Stimulated activated CD4-positive, alpha-beta T cell treated with anti-CD3 and anti-CD28 coated beads, Interleukin-1b, Interleukin-23, amount 100 ng/mL, for 4 hours (primary cell): ENCODE measurements at places on chromosomes 11 and 22.

DNA sequence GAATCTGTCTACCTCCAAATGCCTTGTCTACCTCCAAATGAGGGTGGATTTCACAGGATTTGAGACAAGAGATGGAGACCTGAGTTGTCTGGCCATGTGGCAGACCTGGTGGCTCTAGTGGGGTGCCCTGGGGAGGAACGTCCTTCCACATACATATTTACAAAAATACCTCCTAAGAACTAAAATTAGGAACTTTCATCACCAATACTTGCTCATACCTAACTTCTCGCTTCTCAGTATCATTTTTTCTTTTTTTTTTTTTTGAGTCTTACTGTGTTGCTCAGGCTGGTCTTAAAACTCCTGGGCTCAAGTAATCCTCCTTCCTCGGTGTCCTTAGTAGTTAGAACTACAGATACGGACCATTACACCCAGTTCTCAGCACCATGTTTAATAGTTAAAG is 117.9 kb downstream of the MED15 start:
- no peak for DNase-seq

DNA sequence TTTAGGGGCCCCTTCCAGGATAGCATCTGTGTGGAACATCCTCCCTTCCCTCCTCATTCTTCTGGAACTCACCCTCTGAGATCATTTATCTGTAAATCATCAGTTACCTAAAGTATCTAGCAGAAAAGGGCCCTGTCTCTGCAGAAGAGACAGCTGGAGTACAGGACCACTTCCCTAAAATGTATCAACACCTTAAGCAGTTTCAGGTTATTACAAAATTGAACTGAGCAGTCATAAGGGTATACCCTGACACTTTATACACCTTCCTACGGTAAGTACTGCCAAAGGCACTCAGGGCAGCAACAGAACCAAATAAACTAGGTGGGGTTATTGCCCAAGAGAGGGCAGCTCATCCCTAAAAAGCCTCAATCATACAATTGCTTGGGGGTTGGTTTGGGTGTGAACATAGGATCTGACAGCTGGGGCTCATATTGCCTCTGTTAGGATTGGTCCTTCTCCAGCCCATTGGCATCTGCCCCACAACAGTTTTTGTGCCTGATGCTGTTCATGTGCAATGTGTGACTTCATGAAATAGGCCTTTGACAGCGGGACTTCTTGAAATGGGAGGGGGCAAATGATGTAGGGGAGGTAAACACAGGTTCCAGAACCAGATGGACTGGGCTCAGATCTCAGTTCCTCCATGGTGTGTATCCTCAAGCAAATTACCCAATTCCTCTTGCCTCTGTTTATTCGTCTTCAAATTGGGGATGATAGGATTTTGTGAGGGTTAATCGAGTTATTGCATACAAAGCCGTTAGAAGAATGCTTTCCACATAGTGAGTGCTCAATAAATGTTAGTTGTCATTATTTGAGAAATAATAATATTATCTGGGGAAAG is 2.9 kb downstream of the POU2AF3 start:
- no peak for DNase-seq

- DNase-seq, result peak; percentile 10
Measured at GRCh38 chr11:27471589-27472397, 797 bp downstream of the LGR4 start.

- no peak for DNase-seq
Measured at GRCh38 chr11:23480736-23481135, 620.5 kb upstream of the CCDC179 start.

GRCh38 chr11:1543606-1544263 is 28.3 kb downstream of the DUSP8 start:
- no peak for DNase-seq

DNA sequence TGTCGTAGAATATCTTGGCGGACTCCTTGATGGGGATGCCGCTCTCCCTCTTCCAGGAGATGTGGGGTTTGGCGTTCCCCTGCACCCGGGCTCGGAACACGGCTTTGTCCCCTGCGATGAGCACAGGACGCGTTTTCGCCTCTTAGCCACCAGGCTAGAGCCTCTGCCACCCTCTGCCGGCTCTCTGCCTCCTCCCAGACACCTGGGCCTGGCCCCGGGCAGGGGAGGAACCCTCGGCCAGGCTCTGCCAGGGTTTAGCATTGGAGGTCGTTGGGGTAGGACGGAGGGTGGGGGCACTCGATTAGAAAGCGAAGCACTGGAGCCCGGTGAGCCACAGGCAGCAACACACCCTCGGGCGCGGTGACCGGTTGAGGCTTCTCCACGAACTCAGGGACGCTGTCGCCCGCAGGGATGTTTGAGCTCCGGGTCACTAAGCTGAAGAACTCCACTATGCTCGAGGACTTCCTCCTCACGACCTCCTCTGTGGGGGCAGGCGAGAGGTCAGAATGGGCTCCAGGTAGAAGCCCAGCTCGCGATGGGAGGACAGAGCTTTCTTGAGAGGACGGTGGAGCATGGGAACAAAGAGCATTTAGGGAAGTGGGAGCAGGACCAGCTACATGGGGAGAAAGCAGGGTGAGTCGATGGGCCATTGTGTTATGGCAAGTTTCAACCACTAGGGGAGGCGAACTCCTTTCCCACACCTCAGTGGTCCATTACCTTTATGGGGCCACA is 4.3 kb downstream of the IGSF22 start:
- DNase-seq, result no peak

DNA sequence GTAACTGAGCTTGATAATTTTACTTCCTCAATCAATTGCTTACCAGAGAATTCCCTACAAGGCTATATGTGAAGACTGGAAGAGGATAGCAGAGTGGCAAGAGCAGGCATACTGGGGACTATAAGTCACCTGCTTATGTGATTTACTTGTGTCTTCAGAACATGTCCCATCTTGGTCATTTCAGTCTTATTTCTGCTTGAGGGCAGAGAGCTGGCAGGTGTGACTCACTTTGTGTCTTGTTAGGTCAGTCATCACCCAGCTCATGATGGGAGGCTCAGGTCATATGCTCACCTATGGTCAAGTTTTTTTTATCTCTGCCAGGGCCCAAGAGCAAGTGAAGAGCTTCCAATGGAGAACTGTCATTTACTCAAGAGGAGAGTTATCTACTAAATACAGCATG is 6.2 kb downstream of the SRSF8 start:
- DNase-seq, result no peak

GRCh38 chr11:130999086-130999485 is 82.8 kb upstream of the SNX19 start:
- no peak for DNase-seq

DNA sequence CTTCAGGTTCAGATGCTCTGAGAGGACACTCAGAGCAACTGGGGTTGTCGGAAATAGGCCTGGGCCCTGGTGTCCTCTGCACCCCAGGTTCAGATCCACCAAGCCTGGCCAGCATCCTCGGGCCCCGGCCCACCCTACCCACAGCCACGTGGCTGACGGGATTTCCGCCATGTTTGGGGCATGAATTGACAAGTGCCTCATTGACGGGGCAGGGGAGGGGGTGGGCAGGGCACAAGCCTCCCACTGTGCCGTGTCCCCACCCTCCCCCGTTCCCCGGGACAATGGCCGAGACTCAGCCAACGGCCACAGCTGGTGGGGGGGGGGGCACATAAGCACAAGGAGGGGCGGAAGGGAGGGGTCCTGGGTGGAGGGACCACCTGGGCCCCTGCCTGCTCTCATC is 8.5 kb downstream of the MYRF start:
- DNase-seq, result no peak

DNA sequence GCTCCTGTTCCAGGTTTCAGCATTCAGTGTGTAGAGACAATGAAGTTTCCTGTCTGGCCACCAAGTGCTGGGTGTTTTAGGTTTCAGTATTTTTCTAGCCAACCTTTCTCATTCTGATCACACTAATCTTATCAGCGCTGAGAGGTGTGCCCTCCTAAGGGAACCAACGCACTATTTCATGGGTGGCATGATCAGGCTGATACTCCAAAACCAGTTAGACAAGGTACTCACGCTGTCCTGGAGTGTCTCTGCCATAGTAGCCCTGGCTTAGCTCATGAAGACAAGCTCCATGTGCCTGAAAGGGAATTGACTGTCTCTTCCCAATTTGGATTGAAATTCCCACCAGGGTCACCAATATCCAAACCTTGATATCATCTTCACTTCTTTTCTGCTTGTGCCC is 8.0 kb upstream of the RAB38 start:
- no peak for DNase-seq

DNA sequence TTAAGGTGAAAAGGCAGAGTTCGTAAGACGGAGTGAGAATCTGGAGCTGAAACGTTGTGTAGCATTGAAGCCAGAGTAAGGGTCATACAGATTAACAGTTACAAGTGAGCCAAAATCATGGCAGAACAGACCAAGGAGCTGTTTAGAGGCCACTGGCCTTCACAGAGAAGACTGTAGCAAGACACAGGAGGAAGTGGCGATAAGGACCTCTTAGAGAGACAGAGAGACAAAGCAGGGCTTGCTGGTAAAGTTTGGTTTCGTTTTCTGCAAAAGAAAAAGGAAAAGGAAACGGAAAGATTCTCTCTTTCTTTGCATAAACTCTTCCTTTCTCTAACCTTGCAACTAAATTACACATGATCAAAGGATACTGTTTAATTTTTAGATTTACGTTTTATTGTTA is 83.0 kb downstream of the AASDHPPT start:
- DNase-seq, result no peak

- DNase-seq, result no peak
Measured at GRCh38 chr11:110728883-110729282, 16.6 kb upstream of the ARHGAP20 start.

- no peak for DNase-seq
Measured at GRCh38 chr11:65785319-65786007, 1.4 kb upstream of the OVOL1 start.
